H4 (cell line): ENCODE measurements at places on chromosomes 1 and 21.
A peak's percentile ranks its signal among the peaks of the same experiment; 100 is the strongest.

- peak; percentile 27 for DNase-seq
Measured at GRCh38 chr1:59903141-59903754, 23.3 kb downstream of the CYP2J2 start.

DNA sequence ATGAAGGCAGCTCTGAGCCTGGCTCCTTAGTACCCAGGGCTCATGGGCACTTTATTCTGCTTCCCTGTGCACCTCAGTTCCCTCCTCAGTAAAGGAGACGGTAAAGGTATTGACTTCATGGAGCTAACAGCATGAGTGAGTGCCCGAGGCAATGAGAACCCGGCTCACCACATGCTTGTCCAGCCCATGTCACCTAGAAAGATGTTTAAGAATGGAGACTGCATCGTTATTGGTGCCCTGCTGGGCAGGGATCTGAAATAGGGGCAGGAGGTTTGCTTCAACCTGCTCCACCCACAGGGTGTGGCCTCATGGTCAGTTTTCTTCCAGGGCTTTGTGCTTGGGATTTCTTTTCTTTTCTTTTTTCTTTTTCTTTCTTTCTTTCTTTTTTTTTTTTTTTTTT, 7.0 kb upstream of the KCNE1 start:
- DNase-seq, result no peak

DNA sequence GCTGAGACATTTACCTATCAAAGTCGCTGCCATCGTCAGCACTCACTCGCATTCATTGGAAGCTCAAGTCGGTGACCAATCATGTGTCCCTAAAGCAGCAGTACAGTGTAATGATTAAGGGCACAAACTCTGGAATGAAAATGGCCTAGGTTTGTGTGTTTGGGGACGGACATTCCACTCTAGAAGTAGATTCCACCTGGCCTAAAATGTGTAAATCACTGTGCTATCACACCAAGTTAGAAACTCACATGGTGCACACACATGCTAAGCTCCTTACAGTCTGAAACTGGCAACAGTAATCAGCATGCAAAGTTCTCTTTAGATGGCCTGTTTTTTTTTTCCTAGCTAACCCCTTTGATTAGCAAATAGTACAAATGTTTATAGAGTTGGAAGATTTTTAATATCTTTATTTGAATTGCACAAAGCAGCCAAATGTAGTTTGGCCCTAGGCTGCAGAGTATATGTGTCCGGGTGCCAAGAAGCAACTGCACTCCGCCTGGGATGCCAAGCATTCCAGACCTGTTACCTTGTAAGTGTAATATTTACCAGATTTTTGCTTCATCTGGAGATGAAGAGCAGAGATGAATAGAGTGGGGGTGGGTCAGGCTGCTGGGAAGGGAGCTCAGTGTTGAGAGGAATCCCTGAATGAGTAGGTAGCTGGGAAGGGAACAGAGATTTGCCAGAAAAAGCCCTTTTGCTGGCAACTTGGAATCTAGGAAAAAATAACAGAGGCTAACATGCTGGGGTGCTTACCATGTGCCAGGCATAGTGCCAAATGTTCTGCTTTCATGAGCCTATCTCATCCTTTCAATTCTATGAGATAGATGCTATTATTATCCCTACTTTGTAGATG, 35.2 kb downstream of the TGFB2 start:
- DNase-seq, result peak; percentile 66

GRCh38 chr21:35651196-35651595, 409.1 kb downstream of the SETD4 start:
- no peak for DNase-seq

DNA sequence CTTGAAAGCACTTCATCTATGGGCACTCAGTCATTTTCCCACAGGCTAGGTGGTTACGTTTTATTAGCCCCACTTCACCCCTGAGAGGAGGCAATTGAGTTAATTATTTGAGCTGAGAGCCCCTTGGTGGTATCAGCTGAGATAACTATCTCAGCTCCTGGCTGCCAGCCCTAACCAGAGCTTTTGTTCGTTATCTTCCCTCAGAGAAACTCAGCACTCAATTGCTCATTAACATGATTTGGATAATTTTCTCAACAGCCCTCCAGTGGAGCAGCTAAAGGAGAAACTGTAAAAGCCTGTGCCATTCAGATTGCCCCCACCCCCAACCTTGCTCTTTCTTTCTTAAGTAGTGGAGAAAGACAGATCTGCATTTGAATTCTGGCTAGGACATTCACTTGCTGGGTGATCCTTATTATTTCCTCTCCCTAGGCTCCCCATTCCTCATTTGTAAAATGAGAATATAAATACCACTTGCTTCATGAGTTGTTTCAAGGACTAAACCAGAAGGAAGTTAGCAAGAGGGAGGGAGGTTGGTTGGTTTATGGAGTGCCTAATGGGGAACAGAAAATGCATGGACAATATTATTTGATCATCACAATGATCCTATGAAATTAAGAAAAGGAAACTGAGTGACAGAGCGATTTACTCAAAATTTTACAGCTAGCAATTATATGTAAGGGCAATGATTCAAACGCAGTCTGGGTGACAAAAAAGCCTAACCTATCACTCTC, 218.7 kb upstream of the FGGY start:
- no peak for DNase-seq

- DNase-seq, result no peak
Measured at GRCh38 chr21:15533618-15534017, 196.2 kb upstream of the USP25 start.

- peak; percentile 82 for DNase-seq
Measured at GRCh38 chr1:44036409-44037139, 5.3 kb upstream of the SLC6A9 start.

DNA sequence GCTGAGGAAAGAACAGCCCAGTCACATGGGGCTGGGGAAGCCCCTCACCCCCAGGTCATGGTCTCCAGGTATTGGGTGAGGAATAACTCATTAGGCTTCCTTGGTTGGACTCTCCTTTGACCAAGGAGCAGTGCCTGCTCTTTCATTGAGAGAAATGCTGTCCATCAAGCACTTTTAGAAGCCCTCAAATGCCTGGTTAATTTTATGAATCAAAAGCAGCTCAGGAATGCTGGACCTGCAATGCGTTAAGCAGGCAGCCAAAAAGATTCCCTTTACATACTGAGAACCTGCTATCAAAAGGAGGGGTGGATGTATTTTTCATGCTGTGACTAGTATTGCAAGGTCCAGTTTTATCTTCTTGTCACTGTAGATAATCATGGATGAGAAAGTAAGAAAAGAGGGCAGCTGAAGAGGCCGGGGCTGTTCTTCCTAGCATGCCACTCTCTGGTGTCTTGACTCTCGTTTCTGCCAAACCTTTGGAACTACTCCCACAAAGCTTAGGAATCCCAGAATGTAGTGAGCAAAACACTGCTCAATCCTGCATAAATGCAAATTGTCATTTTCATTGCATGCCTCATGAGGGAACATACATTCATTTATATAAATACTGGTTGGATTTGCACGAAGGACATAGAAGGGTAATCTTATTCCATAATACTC, 2.1 kb upstream of the CD58 start:
- DNase-seq, result no peak

DNA sequence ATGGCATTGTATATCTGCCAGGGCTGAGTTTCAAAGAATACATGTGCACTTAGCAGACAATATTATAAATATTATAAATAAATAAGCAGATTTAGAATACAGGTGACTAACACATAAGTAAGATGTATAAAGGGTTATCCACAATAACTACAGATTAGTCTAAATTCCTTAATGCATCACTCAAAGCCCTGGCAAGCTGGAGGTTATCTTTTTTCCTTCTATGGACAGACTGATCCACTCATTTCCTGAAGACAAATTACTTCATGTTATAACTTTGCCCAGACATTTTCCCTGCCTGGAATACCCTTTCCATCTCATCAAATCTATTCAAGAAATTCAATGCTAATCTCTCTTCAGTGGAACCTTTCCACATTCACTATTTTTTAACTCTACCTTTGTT, 38.8 kb downstream of the LUZP1 start:
- no peak for DNase-seq

DNA sequence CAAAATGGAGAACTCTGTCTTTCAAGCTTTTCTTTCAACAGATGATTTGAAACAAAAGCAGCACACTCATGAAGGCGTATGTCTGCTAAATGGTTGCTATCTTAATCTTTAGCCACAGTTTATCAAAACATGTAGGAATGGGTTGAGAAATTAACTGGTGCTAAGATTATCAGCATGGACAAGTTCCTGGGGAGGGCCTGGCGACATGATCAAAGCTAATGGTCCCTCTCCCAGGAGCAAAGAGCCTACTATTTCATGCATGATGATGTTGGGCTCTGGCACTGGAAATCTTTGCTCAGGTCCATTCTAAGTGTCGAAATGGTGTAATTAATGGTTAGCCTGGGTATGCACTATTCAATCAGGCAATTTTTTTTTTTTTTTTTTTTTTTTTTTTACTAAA, 91.7 kb downstream of the SLC45A1 start:
- no peak for DNase-seq

DNA sequence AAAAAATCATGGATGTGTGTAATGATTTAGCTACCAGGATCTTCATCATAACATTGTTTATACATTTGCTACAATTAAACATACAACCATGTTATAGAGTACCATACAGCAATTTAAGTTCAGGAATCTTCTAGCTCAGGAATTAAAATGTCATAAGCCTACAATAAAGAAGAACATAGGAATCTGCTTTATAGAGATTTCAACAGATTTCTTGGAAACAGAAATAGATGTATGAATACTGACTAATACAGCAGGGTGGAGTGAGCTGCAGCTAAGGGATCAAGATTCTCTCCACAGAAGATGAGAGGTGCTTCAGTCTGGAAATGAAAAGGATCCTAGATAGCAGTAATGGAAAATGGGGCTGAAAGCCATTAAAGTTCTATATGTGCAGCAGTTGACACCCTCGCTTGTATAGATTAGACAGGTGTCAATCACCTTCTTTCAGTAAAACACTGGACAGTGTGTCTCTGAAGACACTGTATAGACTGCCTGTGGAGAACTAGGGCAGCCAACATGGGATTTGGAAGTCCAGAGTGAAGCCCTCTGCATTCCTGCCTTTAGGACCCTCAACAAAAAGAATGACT, 73.9 kb downstream of the DNTTIP2 start:
- no peak for DNase-seq

DNA sequence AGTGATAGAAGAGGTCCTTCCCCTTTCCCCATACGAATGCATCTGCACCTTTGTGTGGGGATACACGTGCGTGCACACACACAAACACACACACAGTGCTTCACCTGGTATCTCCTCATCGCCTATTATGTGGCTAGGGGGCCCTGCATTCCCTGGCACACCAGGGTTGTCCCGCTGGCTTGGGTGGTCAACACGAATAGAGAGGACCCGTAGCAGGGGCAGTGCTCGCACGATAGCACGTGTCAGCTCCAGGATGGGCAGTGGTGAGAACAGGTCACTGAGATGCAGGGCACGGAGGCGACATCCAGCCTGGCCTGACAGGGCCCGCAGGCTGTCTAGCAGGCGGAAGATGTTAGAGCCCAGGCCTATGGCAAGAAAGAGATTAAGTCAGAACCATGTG, 22.4 kb downstream of the LRRC41 start:
- no peak for DNase-seq

GRCh38 chr1:44801491-44802305, 1.5 kb downstream of the PLK3 start:
- no peak for DNase-seq

DNA sequence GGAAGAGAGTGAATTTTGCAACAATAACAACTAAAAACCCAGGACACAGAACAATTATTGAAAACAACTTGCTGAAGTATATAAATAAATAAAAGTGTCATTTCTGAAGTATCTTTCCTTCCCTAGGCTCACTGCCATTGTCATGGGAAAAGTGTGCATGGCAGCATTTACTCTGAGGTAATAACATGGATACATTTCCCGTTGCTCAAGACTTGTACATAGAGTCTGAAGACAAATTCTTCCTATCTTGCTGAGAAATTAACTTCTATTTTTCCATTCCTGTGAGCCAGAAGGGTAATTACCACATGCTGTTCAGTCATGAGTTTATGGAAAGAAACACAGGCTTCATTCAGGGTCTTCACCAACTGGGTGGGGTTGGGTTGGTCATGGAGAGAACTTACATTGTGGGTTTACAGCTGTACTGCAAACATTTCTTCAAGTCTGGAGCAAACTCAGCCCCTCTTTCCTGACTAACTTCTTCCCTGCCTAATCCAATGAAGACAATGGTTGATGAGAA, 32.2 kb downstream of the ST6GALNAC3 start:
- DNase-seq, result no peak

DNA sequence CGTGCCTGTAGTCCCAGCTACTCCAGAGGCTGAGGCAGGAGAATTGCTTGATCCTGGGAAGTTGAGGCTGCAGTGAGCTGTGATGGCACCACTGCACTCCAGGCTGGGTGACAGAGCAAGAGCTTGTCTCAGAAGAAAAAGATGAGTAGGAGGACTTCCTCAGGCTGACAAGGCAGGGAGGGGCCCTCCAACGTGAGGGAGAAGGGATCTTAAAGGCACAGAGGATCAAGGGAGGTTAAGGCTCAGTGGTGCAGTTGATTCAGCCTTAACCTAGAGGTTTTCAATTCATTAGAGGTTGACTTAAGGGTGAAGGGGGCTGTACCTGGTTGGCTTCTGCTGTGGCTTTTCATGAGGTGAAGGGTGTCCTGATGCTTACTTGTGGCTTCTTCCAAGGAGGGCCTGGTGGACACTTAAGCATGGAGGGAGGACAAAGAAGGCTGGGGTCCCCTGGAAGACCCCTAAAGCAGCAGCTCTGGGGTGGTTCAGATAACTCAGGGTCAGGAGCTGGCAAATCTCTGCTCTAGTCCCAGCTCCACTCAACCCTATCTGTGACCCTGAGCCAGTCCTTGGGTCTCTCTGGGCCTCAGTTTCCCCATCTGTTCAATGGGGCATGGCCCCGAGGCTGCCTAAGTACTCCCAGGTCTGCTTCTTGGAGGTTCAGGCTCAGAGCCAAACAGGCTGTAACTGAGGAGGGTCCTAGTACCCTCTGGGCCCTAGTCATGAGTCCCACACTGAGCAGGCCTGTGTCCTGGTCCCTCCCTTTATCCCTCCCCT, 6.3 kb downstream of the EXTL1 start:
- DNase-seq, result no peak

GRCh38 chr1:64172458-64172983, 30.9 kb upstream of the UBE2U start:
- peak; percentile 62 for DNase-seq

- no peak for DNase-seq
Measured at GRCh38 chr1:10704368-10704882, 92.0 kb downstream of the CASZ1 start.

DNA sequence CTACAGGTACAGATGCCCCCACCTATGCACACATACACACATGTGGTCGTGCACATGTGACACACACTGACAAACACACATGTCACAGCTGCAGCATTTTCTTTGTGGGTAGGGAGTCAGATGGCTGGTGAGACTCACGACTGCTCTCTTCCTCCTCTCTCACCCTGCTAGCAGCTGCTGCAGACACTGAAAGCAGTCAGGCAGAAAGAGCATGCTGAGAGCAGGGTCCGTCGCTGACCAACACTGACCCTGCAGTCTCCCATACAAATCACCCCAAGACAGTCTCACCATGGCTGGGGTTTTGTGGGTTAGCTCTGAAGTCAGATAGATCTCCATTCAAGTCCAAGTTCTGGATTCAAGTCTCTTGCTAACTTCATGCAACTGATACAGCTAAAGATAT, 188.3 kb downstream of the ASTN1 start:
- DNase-seq, result no peak

GRCh38 chr1:177476676-177477075, 305.9 kb downstream of the BRINP2 start:
- no peak for DNase-seq

GRCh38 chr1:119956306-119956705, 60.0 kb upstream of the ADAM30 start:
- DNase-seq, result no peak

GRCh38 chr1:205933671-205934618, 9.3 kb downstream of the SLC26A9 start:
- DNase-seq, result peak; percentile 57
